ENCODE measurements at places on chromosomes 13 and 19.

- DNase-seq, result no peak
Observed at GRCh38 chr13:49958321-49958720, 22.2 kb upstream of the SPRYD7 start.

GRCh38 chr13:35378939-35379338, 97.5 kb downstream of the MAB21L1 start:
- no peak for DNase-seq

- DNase-seq, result no peak
Observed at GRCh38 chr19:57686727-57687126, 5.0 kb downstream of the ZNF551 start.

DNA sequence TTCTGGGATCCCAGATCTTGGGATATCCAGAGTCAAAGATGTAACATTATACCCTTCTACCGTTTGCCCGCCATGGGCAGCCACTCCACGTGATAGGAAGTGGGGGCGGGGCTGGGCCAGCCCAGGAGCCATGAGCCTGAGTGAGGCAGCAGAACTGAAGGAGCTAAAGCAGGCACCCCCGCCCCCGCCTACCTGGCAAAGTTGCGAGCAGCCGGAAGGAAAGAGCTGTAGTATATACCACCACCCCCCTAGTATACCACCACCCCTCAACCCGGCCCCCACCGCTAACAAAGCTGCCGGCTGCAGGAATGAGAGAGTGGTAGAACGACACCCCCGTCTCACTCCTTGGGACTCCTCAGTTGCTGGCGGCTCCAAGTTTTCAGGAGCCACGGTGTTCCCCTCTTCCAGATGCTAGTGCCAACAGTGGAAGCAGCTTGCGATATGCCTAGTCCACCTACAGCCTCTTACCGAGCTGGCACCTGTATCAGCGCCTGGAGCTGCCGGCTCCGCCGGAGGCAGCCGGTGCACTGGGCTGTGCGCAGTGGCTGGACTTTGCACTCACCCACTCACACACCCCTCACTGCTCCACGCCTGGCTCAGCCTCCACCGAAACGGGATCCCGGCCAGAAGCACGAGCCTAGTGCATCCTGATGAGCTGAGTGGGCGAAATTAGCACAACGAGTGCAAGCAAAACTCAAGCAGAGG, 230.7 kb upstream of the PRR20A start:
- no peak for DNase-seq

Data from NT2/D1 (cell line).